Stimulated activated naive CD4-positive, alpha-beta T cell (primary cell): ENCODE measurements at places on chromosomes 7 and 10.

- DNase-seq = no peak
These were observed 155.4 kb upstream of the CACNA2D1 start for GRCh38 chr7:82598958-82599357.

DNA sequence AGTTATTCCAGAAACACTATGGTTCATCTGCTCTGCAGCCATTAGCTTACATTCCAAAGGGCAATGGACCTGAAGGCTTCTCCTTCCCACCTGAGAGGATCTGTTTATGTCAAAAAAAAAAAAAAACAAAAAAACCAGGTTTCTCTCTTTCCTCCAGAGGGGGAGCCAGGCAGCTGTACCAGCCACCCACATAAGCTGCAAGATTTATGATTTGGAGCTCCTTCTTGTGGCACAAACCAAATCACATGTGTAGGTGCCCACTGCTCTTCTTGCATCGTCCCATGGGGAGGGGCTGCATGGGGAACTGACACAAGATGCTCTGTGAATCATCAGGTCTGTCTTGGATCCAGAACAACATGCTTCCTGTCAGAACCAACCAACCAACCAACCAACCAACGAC, 231.6 kb upstream of the IGFBP3 start:
- DNase-seq = no peak

- DNase-seq = no peak
These were observed 57.0 kb upstream of the EFCAB10 start for GRCh38 chr7:105638334-105638733.

DNA sequence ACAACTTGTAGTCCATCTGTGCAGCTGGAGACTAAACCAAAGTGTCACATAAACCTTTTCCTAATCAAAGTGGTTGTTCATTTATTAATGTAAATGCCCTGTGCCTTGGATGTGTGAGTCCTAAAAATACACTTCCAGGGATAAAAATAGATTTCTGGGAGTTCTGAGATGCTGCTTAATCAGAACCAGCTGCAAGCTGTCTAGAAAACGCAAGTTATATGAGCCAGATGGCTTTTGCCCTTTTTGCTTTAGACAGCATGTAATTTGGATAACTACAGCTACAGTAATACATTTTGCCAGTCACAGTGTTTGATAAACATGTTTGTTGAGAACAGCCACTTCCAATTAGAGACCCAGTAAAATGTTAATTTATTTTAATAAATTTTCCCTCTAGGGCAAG, 185.1 kb upstream of the PRPS1L1 start:
- no peak for DNase-seq

- DNase-seq = no peak
These were observed 482 bp upstream of the ACTR3C start for GRCh38 chr7:150323682-150324372.

- no peak for DNase-seq
These were observed 338.4 kb downstream of the GALNT17 start for GRCh38 chr7:71470326-71470725.

DNA sequence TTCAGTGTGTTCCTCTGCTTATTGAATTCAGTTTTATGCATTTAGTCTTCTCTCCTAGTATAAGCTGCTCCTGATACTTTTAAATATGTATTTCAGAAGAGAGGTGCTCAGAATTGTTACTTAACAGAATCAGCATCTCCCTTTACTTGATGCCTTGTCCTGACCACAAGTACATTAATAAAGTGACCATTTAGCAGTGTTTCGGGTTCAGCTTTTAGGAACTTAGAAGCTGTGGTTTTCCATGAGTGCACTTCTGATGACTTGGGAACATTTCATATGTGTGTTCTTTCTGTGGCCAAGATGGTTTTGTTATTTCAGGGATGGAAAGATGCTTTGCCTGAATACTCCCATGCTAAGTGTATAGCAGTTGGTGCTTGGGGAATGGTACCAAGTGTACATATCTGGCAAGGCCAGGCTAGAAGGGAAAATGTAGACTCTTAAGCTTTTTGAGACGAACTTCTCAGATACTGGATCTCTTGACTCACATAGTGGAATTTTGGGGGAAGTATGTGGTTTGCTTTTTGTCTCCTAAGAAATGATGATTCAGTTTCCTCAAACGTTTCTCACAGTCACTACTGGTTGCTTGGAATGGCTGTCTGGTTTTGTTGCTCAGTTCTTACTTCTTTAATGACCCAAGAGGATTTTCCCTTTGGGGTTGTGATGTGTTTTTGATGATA, 17.2 kb downstream of the SGPL1 start:
- DNase-seq = no peak

- DNase-seq = no peak
These were observed 170.4 kb downstream of the PRKAG2 start for GRCh38 chr7:151706277-151707104.

DNA sequence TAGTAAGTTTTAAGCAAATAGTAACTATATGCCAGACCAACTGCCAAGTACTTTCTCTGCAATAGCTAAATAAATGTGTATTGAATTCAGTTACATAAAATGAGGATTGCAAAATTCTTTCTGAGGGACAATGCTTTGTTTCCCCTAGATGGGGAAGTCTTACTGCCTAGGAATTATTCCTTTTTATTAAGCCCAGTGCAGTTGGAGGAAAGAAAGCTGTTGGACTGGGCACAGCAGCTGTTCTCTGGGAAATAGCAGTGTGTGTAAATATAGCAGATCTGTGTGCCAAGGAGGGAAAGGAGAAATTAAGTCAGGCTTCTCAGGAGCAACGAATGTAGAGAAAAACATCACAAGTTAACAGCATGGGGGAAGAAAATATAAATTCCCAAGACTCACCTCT, 77.1 kb downstream of the SEC23IP start:
- DNase-seq = no peak

- DNase-seq = no peak
These were observed 301.6 kb upstream of the HPS1 start for GRCh38 chr10:98748298-98748697.

DNA sequence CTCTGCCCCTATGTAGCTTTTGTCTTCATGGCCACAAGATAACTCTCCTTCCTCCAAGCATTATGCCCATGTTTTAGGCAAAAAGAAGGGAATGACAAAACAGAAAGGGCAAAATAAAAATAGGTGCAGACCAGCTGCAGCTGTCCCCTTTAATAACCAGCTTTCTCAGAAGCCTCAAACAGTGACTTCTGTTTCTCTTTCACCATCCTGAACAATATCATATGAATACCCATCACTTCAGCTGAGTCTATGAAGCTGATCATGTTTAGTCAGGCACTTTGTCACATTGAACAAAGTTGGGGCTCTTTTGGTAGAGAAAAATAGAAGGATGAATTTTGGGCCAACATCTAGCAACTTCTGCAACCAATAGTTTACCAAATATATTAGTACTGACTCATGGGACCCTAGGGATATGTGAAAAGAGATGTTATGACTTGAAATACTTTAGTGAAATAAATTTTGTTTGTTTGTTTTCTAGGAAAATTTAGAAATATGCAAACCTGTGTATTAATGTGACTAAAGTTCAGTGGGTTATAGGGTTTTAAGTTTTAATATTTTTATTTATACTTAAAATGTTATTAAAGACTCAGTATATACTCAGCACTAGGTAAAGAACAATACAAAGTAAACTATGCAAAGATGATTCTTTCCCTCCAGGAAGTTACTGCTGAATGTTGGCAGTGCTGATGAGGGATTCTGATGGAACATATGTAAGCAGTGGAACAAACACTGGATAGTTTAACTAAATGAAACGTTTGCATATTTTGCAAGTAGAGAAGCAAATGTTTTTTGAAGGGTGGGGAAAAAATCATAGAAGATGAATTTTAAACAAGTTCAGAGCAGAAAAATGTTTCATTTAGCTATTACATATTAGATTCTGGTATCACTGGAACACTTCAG, 133.7 kb downstream of the FOXP2 start:
- no peak for DNase-seq

DNA sequence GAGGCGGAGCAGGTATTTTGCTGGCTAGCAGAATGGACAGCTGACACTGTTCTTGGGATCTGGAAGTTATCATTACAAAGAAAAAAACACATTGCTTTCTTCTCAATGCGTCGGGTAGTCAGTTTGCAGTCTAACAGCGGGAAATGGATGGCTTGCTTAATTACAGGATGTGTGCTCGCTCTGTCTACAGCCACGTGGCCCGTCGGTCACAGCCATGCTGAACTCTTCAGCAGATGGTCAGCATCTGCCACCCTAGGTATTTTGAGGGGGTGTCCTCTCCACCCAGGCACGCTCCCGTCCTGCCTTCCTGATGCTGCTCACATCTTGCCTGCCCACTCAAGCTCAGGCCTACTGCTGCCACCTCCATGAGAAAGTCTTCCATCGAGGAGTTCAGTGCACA, 20.4 kb upstream of the INMT start:
- DNase-seq = no peak

- DNase-seq = no peak
These were observed 89.7 kb upstream of the STEAP1B start for GRCh38 chr7:22589641-22590201.

- DNase-seq = no peak
These were observed 125.4 kb upstream of the SORCS3 start for GRCh38 chr10:104515678-104516199.

DNA sequence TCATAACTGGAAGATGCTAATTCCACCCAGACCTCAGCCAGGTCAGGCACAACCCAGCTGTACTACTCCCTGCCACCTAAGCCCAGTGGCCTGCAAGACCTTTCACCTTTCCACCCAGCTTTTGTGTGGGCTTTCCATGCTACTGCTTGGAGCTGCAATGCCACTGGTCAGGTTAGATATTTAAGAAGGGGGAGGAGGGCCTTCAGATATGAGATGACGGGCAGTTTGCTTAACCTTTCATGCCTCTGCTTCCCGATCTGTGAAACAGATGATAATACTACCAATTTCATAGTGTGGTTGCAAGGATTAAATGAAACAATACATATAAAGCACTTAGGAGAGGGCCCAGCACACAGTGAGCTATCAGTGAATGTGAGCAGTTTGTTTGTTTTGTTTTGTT, 20.9 kb downstream of the STOX1 start:
- no peak for DNase-seq

GRCh38 chr10:129049501-129049900, 417.5 kb upstream of the MGMT start:
- DNase-seq = no peak

DNA sequence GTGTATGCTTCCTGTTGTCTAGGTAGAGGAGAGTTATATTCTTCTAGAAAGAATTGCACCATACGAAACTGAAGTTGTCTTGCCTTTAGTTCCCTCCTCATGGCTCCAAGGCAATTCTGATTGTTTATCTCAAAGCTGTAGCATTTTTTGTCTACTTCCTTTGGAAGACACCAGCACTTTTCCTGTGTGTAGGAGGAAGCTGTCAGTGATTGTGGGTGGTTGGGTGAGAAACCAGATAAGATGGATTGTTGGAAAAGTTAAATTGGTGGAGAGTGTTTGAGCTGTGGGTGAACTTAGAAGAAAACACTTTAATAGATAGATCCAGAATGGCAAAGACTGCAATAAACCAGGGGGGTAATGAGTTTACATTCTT, 12.1 kb upstream of the CSTF2T start:
- DNase-seq = no peak

GRCh38 chr7:131836733-131837132, 280.3 kb upstream of the PODXL start:
- DNase-seq = no peak

DNA sequence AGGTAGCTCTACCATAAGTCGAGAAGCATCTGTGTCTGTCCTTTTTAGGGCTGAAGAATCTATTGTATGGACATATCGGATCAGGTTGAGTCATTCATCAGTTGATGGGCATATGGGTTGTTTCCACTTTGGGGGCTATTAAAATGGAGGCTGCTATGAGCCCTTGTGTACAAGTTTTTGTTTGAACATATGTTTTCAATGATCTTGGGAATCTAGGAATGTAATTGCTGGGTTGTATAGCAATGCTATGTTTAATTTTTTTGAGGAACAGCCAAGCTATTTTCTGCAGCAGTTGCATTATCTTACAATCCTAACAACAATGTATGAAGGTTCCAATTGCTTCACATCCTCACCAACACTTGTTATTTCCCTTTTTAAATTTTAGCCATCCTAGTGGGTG, 46.4 kb upstream of the HABP2 start:
- DNase-seq = no peak

DNA sequence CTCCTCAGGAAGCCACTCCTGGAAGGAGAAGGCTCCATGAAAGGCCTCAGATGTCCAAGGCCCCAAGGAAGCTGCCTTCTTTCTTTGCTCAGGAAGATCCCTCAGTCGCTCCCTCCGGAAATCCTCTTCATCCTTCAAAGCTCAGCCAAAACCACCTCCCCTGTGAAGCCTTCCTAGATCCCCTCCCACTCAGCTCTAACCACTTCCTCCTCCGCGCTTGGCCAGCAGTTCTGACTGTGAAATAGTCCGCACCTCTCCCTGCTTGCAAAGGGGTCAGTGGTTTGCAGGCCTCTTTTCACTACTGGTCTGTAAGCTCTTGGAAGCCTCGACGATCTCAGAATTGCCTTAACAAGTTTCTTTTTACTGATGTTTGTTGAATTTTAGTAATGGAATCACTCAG, 23.9 kb downstream of the PYROXD2 start:
- DNase-seq = no peak

GRCh38 chr10:58593008-58593407, 80.3 kb downstream of the BICC1 start:
- DNase-seq = no peak

DNA sequence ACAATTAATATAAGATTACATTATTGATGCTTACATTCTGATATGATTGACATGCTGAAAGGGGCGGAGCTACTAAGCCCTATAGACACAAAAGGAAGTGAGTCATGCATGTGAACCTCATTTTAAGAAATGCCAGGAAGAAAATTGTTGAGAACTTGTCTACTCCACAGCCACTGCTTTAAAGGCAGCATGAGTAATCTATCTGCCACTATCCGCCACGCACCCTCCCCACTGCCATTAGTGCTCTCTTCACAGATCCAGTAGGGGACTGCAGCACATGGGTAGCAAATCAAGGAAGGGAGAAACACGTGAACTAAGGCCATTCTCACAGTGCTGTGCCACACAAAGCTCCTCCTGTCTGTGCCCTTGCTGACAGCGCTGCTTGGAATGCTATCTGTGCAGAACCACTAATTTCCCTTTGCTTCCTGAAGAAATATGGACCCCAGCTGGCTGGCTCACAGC, 524.8 kb downstream of the GRM8 start:
- DNase-seq = no peak

DNA sequence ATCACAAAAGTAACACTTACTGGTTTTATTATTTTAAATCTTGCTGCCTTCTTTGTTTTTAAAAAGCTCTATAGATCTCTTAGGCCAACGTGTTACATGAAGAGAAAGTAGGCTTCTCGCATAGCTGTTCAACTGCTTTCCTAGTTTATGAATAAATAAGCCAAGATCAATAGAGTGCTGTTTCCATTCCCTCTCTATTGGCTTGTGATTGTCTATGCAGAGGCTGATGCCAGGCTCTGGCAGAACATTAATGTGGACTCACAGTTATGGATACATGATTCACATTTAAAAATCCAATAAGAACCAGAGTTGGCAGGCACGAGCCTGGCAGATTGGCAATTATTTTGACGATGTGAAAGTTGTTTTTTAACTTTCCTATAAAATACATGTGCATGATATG, 137.5 kb downstream of the GNAT3 start:
- no peak for DNase-seq

GRCh38 chr7:32901629-32902028, 10.1 kb upstream of the KBTBD2 start:
- DNase-seq = no peak
